Activated CD8-positive, alpha-beta memory T cell treated with anti-CD3 and anti-CD28 coated beads for 24 hours (primary cell): ENCODE measurements at places on chromosomes 5 and 9.

- DNase-seq, result no peak
These were observed 3.2 kb downstream of the RAB24 start for GRCh38 chr5:177300236-177300880.

DNA sequence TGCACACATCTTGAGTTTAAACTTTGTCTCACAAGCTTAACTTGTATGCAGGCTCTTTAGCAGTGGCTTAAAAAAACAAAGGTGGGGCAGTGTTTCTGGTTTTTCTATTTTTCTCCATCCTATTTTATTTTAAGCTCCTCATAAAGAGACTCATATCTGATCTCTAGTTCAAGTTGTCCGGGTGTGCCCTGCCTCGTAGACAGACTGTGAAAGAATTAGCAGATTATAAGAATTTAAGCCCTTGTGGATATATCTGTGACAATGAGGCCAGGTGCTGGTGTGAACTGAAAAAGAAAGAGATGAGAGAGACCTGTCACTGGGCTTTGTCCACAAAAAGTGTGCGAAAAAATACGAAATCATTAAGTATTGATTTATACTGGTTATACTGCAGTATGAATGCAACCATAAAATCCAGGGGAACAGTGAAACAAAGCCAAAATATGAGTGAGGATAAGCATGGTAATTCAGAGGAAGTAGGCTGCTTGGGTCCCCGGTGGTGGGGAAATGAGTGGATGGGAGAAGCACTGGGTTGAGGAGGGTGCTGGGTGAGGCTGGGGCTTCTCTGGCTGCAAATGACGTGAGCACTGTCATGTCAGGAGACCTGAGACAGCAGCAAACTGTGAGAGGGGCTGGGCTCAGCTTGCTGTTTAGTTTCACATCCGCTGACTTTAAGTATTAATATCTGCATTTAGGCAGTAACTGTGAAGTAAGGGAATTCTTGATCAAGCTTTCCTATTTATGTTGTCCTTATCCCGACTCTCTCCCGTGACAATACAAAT is 179.7 kb upstream of the ANKRD55 start:
- DNase-seq, result no peak

GRCh38 chr5:107571621-107572536 is 98.9 kb downstream of the EFNA5 start:
- DNase-seq, result peak; percentile 96

DNA sequence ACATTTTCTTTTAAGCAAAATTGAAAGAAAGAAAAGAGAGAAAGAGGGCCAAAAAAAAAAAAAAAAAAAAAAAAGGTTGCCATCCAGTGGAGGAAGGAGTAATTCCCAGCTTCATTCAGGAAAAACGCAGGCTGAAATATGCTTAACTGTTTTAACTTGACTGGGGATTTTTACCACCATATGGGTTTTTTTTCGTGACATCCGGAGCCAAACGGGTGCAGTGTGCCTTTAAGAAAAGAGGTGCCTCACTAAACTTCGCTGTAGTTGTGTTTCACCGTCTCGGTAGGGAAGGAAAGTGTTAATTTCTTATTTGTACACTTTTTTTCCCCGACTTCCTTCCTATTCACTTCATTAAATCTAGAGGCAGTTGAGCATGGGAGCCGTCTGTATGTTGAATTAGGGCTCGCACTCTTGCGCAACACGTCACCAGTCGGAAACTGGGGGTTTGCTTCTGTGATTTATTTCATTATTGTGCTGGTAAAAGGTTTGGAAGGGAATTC is 143.0 kb downstream of the SMARCA2 start:
- DNase-seq, result peak; percentile 67

DNA sequence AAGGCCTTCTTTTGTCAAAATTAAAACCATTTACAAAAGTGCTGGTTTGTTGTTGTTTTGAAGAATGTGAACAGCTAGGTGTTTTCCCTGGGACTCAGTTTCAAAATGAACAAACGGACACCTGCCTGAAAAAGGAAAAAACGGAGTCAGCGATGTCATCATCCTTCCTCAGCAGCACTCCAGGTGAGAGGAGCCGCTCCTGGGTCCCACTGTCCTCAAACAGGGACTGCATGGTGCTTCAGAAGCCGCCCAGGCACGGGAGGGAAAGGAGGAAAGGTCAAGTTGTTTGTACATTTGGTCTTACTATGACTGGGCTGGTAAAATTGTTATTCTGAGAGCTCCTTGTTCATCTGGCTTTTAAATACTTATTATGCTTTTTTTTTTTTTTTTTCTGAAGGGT is 69.0 kb upstream of the ZSWIM6 start:
- no peak for DNase-seq

DNA sequence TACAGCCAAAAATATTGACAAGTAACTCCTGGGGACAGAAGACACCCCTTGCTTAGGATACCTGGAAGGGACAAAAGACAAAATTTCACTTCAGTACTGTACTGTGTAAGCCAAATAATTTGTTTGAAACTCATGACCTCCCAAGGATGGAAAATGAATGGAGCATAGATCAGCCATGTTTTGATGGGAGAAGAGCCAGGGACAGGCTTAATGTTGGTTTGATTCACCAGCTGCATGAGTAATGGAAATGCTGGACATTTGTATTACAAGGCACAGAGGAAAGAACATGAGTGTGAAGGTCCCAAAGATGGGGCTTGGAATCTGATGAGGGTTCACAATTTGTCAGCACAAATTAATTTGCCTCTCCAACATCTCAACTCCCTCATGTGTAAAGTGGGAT is 122.8 kb downstream of the ENC1 start:
- DNase-seq, result no peak

DNA sequence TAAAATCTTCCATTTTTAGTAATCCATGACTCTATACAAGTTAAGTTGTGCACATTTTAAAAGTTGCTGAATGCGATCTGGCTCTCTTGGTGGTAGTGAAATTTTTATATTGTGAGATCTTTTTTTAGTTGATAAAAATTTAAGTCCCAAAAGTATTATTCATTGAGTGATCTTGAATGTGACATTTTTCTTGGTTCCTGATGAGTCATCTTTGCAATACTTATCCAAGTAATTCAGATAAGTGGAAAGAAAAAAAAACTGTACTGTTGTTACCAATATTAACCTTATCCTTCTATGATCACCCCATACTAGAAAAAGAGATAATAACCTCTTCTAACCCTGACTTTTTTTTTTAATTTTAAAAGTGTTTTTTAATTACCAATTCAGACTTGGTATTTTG is 601.3 kb downstream of the PSAT1 start:
- DNase-seq, result no peak

DNA sequence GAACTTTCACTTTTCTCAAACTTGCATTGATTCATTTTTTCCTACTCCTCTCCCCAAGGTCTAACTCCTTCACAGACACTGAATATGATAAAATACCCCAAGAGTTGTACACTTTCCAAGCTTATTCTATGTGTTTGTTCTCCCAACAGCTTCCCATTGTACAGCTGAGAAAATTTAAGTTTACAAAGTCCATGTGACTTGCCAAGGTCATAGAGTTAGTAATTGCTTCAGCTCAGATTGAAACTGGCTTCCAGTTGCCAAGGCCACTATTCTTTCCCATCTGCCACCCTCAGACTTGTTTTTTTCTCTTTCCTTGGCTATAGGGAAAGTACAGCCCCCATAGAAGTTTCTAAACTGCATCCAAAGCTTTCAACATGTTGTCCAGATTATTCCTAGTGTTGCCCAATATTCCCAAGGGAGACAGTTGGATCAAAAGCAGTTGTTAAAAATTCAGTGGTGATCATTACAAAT is 34.8 kb downstream of the TNFSF8 start:
- DNase-seq, result no peak

DNA sequence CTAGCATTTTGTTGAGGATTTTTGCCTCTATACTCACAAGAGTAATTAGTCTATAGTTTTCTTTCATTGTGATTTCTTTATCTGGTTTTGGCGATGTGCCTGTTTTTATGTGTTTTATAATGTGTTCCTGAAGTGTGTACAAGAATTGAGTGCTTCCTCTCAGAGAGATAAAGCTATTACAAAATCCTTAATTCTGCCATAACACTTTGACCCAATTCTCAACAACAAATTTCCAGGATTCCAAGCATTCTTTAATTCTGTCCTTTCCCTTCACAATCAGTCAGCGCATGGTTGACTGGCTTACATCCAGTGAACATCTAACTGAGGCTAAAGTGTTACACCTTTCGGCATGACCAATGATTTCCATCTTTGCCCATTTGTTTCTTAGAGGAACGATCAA is 282.9 kb upstream of the MVB12B start:
- DNase-seq, result no peak

DNA sequence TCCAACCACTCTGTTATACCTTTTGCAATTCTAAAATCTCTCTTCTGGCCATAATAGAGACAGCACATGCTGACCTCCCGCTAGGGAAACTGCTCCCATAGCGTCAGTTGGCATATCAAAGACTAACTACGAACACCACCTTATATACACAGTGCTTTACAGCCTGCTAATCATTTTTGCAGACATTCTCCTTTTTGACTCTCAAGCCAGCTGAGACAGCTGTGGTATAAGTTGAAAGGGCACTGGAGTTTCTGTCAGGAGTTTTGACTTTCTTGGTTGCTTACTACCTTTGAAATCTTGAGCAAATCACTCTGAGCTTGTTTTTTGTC is 160.2 kb upstream of the TBCA start:
- no peak for DNase-seq

GRCh38 chr5:114449860-114450421 is 88.1 kb downstream of the KCNN2 start:
- DNase-seq, result peak; percentile 57

- no peak for DNase-seq
These were observed 29.3 kb downstream of the MARVELD2 start for GRCh38 chr5:69444127-69444754.
